IMR-90 (cell line): ENCODE measurements at places on chromosomes 11 and 22. TPM values are rescaled to one million over a fixed set of nuclear protein-coding genes. Genes with fewer than 3 reads are reported as not detected.
A peak's percentile ranks its signal among the peaks of the same experiment; 100 is the strongest.

AIFM3 gene
- under 0.01 and 0.18 TPM in 2 replicates for total RNA-seq

GRCh38 chr11:84310268-84310667 lies 1024.1 kb upstream of the CCDC90B start:
- no peaks in the 10 kb centered on the region for H3K36me3 ChIP-seq
- no peak overlapping the region for H3K27ac ChIP-seq
- no peak overlapping the region for H3K4me3 ChIP-seq
- H3K4me1 ChIP-seq, result no peaks in the 10 kb centered on the region
- DNase-seq, result no peak

OR8H2 gene
- total RNA-seq, result not detected in 2 replicates

GRCh38 chr11:45665206-45665932 lies at the start of gene CHST1:
Gene CHST1 (minus strand): TSS chr11:45665622. CDS start chr11:45650923, 14,699 bp downstream.
- H3K27ac ChIP-seq, result no peak within 1 kb of the TSS
- peak within 1 kb of the TSS; percentile 36 for H3K4me3 ChIP-seq
- H3K36me3 ChIP-seq, result no peaks in the 10 kb centered on the region
- H3K4me1 ChIP-seq, result peaks cover 4% of the 10 kb centered on the region; the same call in 1 of the 2 replicates
- no peak for DNase-seq

DNA sequence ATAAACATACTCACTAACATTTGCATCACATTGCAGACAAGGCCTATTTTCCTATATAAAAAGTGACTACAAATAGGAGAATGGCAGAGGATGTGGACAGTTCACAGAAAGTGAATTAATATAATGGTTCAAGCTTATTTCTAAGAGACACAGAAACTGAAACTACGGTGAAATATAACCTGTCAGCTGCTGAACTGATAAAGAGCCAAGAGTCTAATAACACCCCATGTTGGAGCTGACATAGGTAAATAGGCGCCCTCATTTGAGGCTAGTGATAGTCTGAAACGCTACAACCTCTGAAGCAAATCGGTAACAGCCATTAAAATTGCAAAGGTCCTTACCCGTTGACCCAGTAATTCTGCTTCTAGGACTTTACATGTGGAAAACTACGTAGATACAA lies 14.0 kb downstream of the AP1B1 start:
- H3K27me3 ChIP-seq, result no peaks in the 10 kb centered on the region
- DNase-seq, result no peak
- H3K4me3 ChIP-seq, result no peak overlapping the region
- peaks cover 8% of the 10 kb centered on the region; the same call in 1 of the 2 replicates for H3K36me3 ChIP-seq

DNA sequence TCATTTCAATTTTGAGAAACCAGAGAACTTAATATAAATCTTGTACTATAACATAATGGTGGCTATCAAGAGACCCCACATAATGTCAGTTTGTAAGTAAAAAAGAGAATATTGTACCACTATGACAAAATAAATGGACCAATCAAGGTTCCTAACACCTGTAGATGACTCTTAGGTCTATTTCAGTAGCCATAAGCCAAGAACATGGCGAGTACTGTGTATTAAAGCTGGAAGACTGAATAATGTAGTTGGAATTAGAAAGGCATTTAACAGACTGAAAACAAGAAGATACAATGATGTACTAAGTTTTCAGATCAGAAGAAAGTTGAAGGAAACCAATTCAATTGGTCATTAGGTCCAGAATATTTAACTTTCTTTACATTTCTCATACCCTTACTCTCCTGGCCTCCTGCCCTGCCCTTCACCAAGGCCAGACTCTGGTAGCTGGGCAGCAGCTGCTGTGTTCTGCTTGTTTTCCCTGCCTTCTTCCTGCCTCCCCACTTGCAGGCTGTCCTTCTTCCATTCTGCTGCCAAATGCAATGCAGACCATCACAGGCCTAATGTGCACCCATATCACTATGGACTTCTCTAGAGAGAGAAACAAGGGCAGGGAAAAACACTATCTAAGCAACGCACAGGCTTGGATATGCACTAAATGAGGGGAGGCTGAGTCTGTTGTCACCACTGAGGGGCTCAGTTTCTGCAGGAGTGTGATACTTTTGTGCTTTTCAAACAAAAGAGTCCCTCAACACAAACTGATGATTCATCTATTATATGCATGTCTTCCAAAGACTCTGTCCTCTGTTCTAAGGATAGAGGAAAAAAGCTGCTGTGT lies 60.1 kb downstream of the RAB30 start:
- DNase-seq, result no peak
- no peaks in the 10 kb centered on the region for H3K36me3 ChIP-seq
- H3K4me1 ChIP-seq, result peaks cover 22% of the 10 kb centered on the region
- H3K4me3 ChIP-seq, result no peak overlapping the region

DNA sequence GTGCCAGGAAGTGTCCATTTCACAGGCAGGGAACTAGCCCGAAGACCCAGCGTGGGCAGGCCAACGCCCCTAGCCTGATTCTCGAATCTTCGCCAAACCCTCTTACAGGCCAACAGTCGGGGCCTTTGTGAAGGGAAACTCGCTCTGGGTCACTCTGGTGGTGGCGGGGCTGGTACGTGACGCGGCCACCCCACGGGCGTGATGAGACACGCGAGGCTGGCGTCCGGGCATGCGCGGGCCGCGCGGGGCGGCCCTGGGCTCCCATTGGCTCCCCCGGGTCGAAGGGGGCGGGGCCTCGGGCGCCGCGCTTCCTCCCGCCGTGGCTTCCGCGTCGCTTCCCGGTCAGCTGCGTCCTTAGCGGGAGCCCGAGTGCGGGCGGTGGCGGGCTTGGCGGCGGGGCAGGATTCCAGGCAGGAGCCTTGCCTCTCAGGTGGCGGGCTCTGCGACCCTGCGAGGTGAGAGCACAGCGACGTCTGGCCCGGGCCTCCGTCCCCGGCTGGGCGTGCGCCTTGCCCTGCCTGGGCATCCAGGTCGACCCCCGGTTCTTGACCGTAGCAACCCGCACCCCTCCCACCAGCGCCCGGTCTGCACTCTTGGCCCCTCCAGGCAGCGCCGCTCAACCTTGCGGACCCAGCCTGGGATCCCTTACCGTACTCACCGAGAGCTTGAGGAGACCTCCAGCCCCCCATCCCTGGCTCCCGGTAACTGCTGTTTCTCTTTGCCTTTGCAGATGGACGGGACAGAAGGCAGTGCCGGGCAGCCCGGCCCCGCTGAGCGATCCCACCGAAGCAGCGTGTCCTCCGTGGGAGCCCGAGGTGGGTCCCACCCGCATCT lies at the start of gene FRMD8:
TSS of gene FRMD8 (plus strand) at position 331 of the 834 bp plus-strand sequence. CDS start at position 731, 400 bp downstream.
- 0 out of 2 replicates have a peak, but pooled peaks cover 5% of the 10 kb centered on the region for H3K36me3 ChIP-seq
- peak within 1 kb of the TSS; percentile 95 for H3K27ac ChIP-seq
- no peaks in the 10 kb centered on the region for H3K27me3 ChIP-seq

GRCh38 chr22:50305923-50306566 lies 1.4 kb downstream of the PLXNB2 start:
- H3K27me3 ChIP-seq, result no peaks in the 10 kb centered on the region
- H3K4me1 ChIP-seq, result peaks cover 57% of the 10 kb centered on the region
- H3K4me3 ChIP-seq, result peak overlapping the region; percentile 97
- H3K36me3 ChIP-seq, result peaks cover 18% of the 10 kb centered on the region; the same call in 1 of the 2 replicates
- DNase-seq, result peak; percentile 95
- peak overlapping the region; percentile 96 for H3K27ac ChIP-seq

DNA sequence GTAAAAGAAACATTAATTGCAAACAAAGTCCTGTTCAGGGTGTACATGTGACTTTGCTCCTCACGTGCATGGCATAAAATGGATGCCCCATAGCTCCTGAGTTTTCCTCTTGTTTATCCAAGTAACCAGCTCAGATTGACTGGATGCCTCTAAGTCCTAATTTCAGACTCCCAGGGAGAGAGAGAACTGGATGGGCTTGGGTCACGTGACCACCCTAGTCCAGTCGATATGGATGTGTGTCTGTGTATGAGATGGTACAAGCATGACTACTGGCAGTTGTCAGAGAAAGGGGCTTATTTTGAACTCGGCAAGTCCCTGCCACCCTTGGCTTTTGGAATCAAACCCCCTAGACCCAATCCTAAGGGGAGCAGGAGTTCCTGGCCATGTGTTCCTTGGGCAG lies 35.4 kb upstream of the PLET1 start:
- DNase-seq, result no peak
- H3K27ac ChIP-seq, result no peak overlapping the region
- H3K4me1 ChIP-seq, result peaks cover 5% of the 10 kb centered on the region
- H3K36me3 ChIP-seq, result no peaks in the 10 kb centered on the region

GRCh38 chr22:48799227-48799970 lies 1028.3 kb downstream of the BRD1 start:
- H3K36me3 ChIP-seq, result no peaks in the 10 kb centered on the region
- DNase-seq, result no peak
- no peak overlapping the region for H3K4me3 ChIP-seq

- no peaks in the 10 kb centered on the region for H3K4me1 ChIP-seq
- no peaks in the 10 kb centered on the region for H3K27me3 ChIP-seq
- no peak overlapping the region for H3K27ac ChIP-seq
- DNase-seq, result no peak
These were observed 1121.8 kb downstream of the TBC1D22A start for GRCh38 chr22:47884200-47884599.

DNA sequence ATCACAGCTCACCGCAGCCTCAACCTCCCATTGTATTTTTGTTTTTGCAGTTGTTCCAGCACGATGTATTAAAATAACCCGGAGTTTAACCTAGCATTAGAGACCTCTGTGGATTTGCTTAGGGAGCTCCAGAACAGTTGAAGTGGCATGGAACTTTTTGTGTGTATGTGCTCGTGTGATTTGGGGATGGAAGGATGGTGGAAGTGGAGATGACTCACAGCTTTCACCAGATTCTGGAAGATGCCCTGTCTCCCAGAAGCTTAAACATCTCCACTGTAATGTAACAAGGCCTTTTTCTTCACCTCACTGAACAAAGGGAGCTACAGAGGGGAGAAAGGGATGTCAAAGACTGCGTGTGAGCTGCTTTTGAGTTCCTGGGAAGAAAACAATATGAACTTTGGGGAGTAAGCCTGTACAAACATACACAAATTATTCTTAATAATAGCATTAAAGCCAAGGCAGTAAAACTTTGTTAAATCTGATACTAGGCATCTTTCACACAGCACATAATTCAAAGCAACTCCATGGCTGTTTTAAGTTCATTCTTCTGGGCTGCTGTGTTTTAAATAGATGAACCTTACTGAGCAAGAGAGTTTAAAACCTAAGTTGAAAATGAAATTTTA lies 226.4 kb downstream of the ADAMTS15 start:
- H3K27me3 ChIP-seq, result no peaks in the 10 kb centered on the region
- peaks cover 24% of the 10 kb centered on the region for H3K4me1 ChIP-seq
- no peaks in the 10 kb centered on the region for H3K36me3 ChIP-seq
- no peak overlapping the region for H3K4me3 ChIP-seq
- H3K27ac ChIP-seq, result peak overlapping the region; percentile 5; the same call in 1 of the 2 replicates

- no peak overlapping the region for H3K4me3 ChIP-seq
- H3K4me1 ChIP-seq, result peaks cover 2% of the 10 kb centered on the region
- DNase-seq, result no peak
- no peak overlapping the region for H3K27ac ChIP-seq
These were observed 2.2 kb upstream of the OMP start for GRCh38 chr11:77100166-77101042.

USP2 gene
- under 0.01 and 0.18 TPM in 2 replicates for total RNA-seq

DNA sequence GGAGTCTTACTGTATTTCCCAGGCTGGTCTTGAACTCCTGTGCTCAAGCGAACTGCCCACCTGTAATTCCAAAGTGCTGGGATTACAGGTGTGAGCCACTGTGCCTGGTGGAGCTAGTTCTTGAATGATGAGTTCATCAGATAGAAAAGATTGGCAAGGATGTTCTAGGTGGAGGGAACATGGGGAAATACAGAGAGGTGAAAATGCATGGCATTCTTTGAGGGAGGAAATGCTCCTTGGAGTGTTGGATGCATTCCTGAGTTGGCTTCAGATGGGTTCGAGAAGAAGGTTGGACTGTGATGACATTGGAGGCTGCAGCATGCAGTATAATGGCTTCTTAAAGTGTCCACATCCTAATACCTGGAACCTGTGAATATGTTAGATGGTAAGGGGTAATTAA lies 4.4 kb downstream of the DDX10 start:
- H3K36me3 ChIP-seq, result 0 out of 2 replicates have a peak, but pooled peaks cover 2% of the 10 kb centered on the region
- DNase-seq, result no peak
- H3K27ac ChIP-seq, result no peak overlapping the region
- H3K4me3 ChIP-seq, result no peak overlapping the region
- peaks cover 5% of the 10 kb centered on the region for H3K4me1 ChIP-seq
- no peaks in the 10 kb centered on the region for H3K27me3 ChIP-seq

GRCh38 chr22:23542933-23543332 lies 37.2 kb downstream of the IGLL1 start:
- peaks cover 4% of the 10 kb centered on the region; the same call in 1 of the 2 replicates for H3K27me3 ChIP-seq
- no peaks in the 10 kb centered on the region for H3K4me1 ChIP-seq
- no peaks in the 10 kb centered on the region for H3K36me3 ChIP-seq
- no peak overlapping the region for H3K4me3 ChIP-seq

GRCh38 chr11:14186046-14186775 lies 172.8 kb downstream of the RRAS2 start:
- no peaks in the 10 kb centered on the region; the same call in none of the 2 replicates for H3K27me3 ChIP-seq
- no peaks in the 10 kb centered on the region for H3K36me3 ChIP-seq
- H3K27ac ChIP-seq, result no peak overlapping the region
- no peaks in the 10 kb centered on the region for H3K4me1 ChIP-seq
- no peak for DNase-seq
- H3K4me3 ChIP-seq, result no peak overlapping the region

DNA sequence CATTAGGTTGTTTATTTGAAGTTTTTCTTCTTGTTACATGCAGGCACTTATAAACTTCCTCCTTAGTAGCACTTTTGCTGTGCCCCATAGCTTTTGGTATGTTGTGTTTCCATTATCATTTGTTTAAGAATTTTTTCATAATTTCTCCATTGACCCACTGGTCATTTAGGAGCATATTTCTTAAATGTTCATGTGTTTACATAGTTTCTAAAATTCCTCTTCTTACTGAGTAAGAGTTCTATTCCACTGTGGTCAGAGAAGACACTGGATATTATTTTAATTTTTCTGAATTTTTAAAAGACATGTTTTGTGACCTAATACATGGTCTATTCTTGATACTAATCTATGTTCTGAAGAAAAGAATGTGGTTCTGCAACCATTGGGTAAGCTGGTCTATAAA lies 333.0 kb downstream of the DDX10 start:
- no peak overlapping the region for H3K4me3 ChIP-seq
- DNase-seq, result peak; percentile 32
- H3K27me3 ChIP-seq, result no peaks in the 10 kb centered on the region

- no peak for DNase-seq
- H3K4me1 ChIP-seq, result peaks cover 11% of the 10 kb centered on the region
- H3K4me3 ChIP-seq, result no peak overlapping the region
- no peaks in the 10 kb centered on the region for H3K36me3 ChIP-seq
- no peak overlapping the region for H3K27ac ChIP-seq
- peaks cover 8% of the 10 kb centered on the region for H3K27me3 ChIP-seq
These were observed 450.0 kb downstream of the MIAT start for GRCh38 chr22:27107386-27107785.

GRAMD4 gene
- total RNA-seq, result 2.7 and 2.8 TPM in 2 replicates

- DNase-seq, result no peak
- no peak overlapping the region for H3K4me3 ChIP-seq
- no peaks in the 10 kb centered on the region for H3K36me3 ChIP-seq
- H3K4me1 ChIP-seq, result peaks cover 8% of the 10 kb centered on the region
- no peaks in the 10 kb centered on the region for H3K27me3 ChIP-seq
- H3K27ac ChIP-seq, result peak overlapping the region; percentile 83
These were observed 203.4 kb downstream of the FAM76B start for GRCh38 chr11:95586155-95586554.

- no peaks in the 10 kb centered on the region for H3K36me3 ChIP-seq
- H3K4me1 ChIP-seq, result peaks cover 12% of the 10 kb centered on the region
- H3K27me3 ChIP-seq, result peaks cover 8% of the 10 kb centered on the region; the same call in 1 of the 2 replicates
- no peak overlapping the region for H3K4me3 ChIP-seq
- H3K27ac ChIP-seq, result no peak overlapping the region
These were observed 312.9 kb downstream of the MN1 start for GRCh38 chr22:27488456-27489177.
